NCI-H510A (cell line): ENCODE measurements at places on chromosomes 6 and 20.

- no peak for DNase-seq
Measured at GRCh38 chr6:108543175-108543940, 17.4 kb upstream of the FOXO3 start.

DNA sequence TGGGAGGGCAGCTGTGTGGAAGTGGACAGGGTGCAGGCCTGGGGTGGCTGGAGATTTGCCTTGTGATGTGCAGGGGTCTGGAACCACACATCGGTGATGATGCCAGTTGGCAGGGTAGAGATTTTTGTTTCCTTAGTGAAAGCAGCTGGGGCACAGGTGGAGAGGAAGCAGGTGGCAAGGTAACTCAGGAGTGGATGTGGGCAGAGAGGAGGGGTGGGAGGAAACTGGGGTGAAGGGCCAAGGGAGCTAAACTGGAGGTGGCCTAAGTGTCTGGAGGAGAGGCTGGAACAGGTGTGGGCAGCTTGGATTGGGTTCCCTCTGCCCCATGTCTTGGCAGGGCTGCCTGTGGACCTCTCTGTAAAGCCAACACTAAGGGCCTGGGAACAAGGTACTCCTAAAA, 4.7 kb upstream of the SCUBE3 start:
- peak; percentile 33 for DNase-seq

DNA sequence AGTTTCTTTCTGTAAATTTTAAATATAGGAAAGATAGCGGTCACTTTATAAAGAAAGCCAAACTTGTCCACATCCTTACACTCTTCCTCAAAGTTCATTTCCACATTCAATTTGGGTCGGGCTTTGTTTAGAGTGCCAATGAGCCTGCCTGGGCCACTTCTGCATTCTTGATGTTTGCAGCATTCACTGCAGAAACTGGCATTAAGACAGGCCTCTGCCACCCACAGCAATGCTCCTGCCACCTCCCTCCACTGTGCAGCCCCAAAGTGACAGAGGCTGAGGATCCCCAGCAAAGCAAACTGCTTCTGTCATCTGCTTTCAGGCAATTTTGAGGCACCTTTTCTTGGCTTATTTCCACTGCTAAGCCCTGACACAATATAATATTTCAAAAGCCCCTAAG, 61.2 kb downstream of the TNFAIP3 start:
- DNase-seq = no peak

DNA sequence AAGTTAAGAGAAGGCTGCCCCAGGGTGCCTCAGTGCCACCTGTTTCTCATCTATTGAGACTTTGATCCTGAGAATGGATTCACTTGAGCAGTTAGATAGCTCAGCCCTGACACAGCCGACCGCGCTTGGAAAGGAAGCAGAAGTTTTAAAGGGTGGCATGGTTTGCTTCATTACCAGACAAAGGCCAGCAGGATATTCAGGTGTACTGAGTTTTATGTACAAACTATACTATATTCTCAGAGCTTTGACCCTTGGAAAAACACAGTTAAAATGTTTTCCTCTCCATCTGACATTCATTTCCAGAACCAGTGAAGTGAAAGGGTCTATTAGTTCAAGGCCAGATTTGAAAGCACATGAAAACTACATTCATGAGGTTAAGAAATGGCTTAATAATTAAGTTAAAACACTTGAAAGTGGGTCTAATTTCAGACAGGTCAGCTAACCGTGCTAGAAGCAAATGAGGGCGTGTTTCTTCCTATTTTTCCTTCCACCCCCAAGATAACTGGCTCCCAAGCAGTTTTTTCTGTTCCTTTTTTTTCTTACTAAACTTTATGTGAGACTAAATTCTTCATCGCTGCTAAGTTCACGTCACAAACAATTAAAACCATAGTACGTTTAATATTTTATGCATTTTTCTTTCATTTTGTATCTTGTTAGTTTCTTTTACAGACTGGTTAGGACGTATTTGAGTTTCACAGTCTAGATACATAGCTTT, 385.3 kb upstream of the SOX4 start:
- DNase-seq = no peak

- DNase-seq = no peak
Measured at GRCh38 chr6:157800420-157801237, 22.4 kb upstream of the SNX9 start.
